ENCODE measurements at places on chromosomes 4 and X.

DNA sequence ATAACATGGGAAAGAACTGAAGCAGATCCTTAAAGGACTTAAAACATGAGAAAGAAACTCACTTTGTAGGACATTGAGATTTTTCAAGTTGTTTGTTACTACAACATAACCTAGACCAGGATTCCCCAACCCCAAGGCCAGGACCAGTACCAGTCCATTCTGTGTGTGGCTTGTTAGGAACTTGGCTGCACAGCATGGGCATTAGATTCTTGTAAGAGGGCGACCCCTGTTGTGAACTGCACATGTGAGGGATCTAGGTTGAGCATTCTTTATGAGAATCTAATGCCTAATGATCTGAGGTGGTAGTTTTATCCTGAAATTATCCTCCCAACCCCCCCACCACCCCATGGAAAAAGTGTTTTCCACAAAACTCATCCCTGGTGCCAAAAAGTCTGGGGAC, 566.1 kb downstream of the KCTD8 start:
- no peak for DNase-seq

- DNase-seq = no peak
Observed at GRCh38 chr4:87442889-87443288, 20.5 kb downstream of the NUDT9 start.

- no peak for DNase-seq
Observed at GRCh38 chr4:37537484-37537883, 148.7 kb downstream of the RELL1 start.

DNA sequence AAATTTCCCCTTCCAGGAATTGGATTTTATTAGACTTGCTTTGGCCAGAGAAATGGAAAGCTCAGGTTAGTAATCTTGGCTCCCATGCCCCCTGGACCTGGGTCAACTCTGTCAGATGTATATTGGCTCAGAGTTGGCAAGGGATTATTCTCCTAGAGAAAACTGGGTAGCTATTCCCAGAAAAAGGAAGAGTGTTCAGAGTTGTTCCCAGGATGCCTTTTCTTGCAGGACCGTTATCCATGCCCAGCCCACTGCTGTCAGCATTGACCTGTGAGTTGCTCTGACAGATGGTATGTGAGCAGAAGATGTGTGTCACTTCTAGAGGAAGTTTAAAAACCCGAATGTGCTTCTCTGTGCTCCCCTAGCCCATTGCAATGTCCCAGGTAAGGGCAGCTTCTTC, 509.9 kb upstream of the ZFP42 start:
- DNase-seq = no peak

- peak; percentile 56 for DNase-seq
Observed at GRCh38 chr4:19309378-19309777, 942.3 kb upstream of the SLIT2 start.

GRCh38 chrX:75061701-75062100, 94.4 kb downstream of the ABCB7 start:
- no peak for DNase-seq

- no peak for DNase-seq
Observed at GRCh38 chrX:64842492-64842891, 133.8 kb downstream of the ZC4H2 start.

- peak; percentile 65 for DNase-seq
Observed at GRCh38 chrX:47283015-47283771, 50.4 kb downstream of the USP11 start.

- DNase-seq = peak; percentile 1
Observed at GRCh38 chrX:121389976-121390714, 342.7 kb downstream of the GLUD2 start.

All from NCI-H69 (cell line).